Stimulated activated CD4-positive, alpha-beta T cell treated with anti-CD3 and anti-CD28 coated beads, TNF-alpha, amount 100 ng/mL, for 48 hours (primary cell): ENCODE measurements at places on chromosomes 6 and 20.

- no peak for DNase-seq
Measured at GRCh38 chr6:13467216-13467600, 20.2 kb downstream of the GFOD1 start.

- no peak for DNase-seq
Measured at GRCh38 chr20:47330071-47330470, 26.4 kb downstream of the ZMYND8 start.

DNA sequence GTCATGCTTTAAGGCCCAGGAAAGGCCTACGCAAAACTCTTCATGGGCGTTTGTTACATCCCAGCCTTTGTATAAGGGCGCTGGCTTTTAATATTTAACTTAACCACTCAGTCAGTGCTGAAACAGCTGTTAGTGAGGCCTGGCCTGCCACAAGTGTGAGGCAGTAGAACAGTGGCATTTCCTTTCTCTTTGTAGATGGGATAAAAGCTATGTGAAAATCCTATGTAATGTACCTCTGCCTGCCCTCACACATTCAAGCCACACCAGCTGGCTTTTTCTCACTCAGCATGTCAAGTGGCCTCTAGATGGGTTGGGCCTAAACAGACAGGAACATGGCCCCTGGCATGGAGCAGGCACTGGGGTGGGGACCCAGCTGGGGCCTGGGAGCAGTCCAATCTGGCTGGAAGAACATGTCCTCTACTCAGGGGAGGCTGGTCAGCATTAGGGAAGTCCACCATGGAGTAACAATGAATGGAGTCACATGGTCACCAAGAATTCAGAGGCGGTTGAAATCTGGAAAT is 20.7 kb downstream of the CGA start:
- DNase-seq = no peak

- no peak for DNase-seq
Measured at GRCh38 chr6:45845567-45845966, 170.1 kb downstream of the CLIC5 start.

DNA sequence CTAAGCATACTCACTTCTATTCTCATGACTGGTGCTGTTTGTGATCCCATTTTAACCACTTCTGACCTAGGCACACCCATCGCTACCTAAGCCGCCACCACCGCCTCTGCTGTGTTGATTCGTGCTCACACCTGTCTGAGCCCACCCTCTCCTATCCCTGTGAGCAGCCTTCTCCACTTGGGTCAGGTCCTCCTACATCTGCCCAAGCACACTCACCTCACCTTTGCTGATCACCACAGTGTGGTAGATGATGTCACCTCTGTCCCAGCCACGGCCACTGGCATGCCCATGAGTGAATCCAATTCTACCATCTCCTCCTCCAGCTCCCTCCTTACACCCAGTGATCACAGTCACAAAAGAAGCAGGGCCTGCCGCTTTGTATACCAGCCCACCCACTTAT is 20.8 kb downstream of the MUC22 start:
- no peak for DNase-seq

DNA sequence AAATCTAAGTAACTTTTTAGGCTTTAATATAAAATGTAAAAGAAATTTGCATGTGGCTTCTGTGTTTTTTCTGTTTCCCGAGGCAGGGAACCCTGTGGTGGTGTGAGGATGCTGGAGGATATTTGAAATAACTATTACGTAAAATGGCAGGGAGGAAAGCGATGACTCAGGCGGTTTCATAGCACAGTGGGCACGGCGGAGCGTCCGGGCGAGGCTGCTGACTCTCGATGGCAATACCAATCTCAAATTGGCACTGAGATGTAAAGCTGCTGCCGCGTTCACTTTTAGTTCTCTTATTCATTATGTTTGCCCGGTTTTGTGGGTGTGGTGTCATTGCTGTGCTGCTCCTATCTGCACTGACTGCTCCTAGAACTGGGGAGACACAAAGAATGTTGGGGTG is 254.3 kb downstream of the THBS2 start:
- DNase-seq = no peak

- DNase-seq = no peak
Measured at GRCh38 chr6:39062014-39062740, 13.6 kb downstream of the GLP1R start.

GRCh38 chr6:134875367-134875766 is 74.5 kb downstream of the ALDH8A1 start:
- no peak for DNase-seq

DNA sequence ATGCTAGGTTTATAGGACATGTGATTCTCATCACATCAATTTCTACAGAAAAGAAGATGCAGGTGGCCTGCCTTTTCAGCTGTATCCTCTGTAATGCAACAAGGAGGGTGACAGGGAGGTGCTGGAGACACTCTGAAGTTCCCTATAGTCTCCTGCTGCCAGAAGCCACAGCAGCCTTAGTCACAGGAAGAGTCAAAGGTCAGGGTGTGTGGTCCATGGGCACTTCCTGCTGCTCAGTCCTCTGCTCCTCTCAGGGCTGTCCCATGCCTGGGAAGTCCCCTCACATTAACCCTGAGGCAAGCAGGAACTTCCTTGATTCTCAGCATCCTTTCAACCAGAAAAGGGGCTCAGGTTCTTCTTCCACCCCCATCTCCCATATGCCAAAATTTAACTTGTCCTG is 144.8 kb upstream of the FOXA2 start:
- DNase-seq = no peak

DNA sequence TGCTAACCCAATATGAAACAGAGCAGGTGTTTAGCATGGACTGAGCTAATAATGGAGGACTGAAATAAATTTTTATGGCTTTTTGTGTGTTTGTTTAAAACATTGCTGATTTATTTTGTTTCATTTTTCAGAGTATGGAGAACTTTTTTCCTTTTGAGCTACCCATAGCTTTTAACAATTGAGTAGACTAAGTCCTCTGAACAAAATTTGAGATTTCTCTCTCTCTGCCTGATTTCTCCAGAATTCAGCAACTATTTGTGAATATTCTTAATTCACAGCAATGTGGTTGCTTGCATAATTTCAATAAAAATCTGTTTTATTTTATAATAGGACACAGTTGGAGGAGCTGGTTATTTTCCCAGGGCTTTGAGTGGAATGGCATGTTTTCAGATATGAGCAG is 103.7 kb downstream of the TPBG start:
- DNase-seq = no peak

DNA sequence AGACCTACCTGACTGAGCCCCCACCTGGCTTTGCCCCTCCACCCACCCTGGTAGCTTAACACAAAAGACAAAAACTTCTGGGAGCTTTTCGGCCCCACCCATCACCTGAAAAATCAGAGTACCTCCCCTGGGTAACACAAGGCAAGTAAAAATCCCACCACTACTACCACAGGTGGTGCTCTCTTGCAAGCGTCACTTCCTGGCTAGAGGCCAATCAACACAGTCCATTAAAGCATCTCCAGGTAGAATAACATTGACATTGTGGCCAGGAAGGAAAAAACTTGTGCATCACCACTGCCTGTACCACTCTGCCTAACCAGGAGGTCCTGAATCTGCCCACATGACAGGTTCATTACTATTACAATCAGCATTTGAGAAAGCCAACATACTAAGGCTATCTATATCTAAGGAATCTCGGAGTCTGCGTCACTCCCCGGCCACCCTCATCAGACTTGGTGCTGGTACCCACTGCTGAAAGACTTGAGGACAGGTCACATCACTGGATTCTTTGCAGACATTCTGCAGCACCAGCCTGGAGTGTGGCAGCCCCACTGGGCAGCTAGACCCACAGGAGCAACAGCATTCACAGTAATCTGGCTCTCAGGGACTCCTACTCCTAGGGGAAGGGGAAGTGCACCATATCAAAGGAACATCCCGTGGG is 125.9 kb downstream of the CDK19 start:
- DNase-seq = no peak
